Ureter (tissue), 1 donor: ENCODE measurements at places on chromosomes 7 and 10. TPM values are rescaled to one million over a fixed set of nuclear protein-coding genes. Genes with fewer than 3 reads are reported as not detected.

The LIPF gene
- not detected for total RNA-seq

The CTAGE8 gene
- total RNA-seq = 3.2 TPM

The DIP2C gene
- total RNA-seq = 26.8 TPM

The GPER1 gene
- 3.4 TPM for total RNA-seq

The CPN1 gene
- not detected for total RNA-seq

The ZNF862 gene
- 24.6 TPM for total RNA-seq
